Mesothelial cell of epicardium (in vitro differentiated cells): ENCODE measurements at places on chromosomes 4 and X.

GRCh38 chrX:68807818-68808217 lies 21.0 kb upstream of the EFNB1 start:
- peaks cover 4% of the 10 kb centered on the region for H3K27me3 ChIP-seq
- DNase-seq = no peak
- no peak overlapping the region for H3K4me3 ChIP-seq
- H3K27ac ChIP-seq = no peak overlapping the region

- H3K27ac ChIP-seq = no peak overlapping the region
- H3K27me3 ChIP-seq = no peaks in the 10 kb centered on the region
- DNase-seq = no peak
- H3K36me3 ChIP-seq = peaks cover 34% of the 10 kb centered on the region
Measured at GRCh38 chr4:168711197-168712140, 214.6 kb downstream of the PALLD start.

GRCh38 chr4:40032785-40033184 lies 23.9 kb upstream of the N4BP2 start:
- H3K27ac ChIP-seq = no peak overlapping the region
- H3K4me1 ChIP-seq = no peaks in the 10 kb centered on the region
- DNase-seq = no peak
- no peak overlapping the region for H3K4me3 ChIP-seq
- H3K36me3 ChIP-seq = no peaks in the 10 kb centered on the region
- H3K27me3 ChIP-seq = no peaks in the 10 kb centered on the region

- H3K36me3 ChIP-seq = peaks cover 38% of the 10 kb centered on the region
- no peak overlapping the region for H3K4me3 ChIP-seq
- no peaks in the 10 kb centered on the region for H3K4me1 ChIP-seq
- no peak overlapping the region for H3K27ac ChIP-seq
- DNase-seq = no peak
Measured at GRCh38 chr4:79979785-79980437, 93.1 kb downstream of the ANTXR2 start.

DNA sequence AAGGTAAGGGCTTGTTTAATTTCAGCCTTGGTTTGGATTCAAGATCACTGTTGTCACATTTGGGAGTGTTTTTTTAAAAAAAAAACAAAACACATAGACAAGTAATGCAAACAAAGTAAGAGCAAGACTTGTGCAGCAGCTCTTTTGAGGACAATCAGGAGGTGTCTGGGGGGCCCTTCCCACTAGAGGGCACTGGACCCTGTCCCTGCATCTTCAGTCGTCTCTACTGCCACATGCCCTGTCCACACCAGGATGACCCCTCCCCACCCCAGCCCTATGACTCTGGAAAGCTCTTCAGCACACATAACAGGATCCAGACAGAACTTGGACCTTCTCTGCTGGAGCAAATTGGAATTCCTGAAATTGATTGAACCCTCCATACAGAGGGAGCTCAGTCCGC lies 71.0 kb downstream of the USP46 start:
- H3K4me1 ChIP-seq = peaks cover 2% of the 10 kb centered on the region
- DNase-seq = no peak
- no peak overlapping the region for H3K27ac ChIP-seq
- H3K4me3 ChIP-seq = no peak overlapping the region
- H3K36me3 ChIP-seq = peaks cover 7% of the 10 kb centered on the region
- H3K27me3 ChIP-seq = no peaks in the 10 kb centered on the region

DNA sequence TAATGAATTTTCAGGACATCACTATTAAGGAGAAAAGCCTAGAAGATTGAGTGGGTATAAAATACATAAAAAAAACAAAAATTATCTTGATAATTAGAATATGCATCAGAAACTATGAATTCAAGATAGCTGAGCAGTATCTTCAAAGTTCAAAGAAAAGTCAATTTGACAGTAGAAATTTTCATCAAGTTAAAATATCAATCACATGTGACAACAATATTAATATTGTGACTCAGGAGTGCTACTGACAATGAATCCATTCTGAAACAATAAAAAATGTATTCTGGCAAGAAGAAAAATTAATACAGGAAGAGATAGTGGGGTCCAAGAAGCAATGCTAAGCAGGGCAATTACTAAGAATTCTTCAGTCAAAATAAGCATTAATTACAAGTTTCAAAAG lies 151.9 kb upstream of the GLRA2 start:
- no peaks in the 10 kb centered on the region for H3K4me1 ChIP-seq
- H3K27ac ChIP-seq = no peak overlapping the region
- no peak for DNase-seq
